ENCODE measurements at places on chromosomes 11 and 22. TPM values are rescaled to one million over a fixed set of nuclear protein-coding genes. Genes with fewer than 3 reads are reported as not detected.

The EMSY gene
- total RNA-seq = 52.4 TPM

The SERPING1 gene
- 7.0 TPM for total RNA-seq

The ARHGEF17 gene
- total RNA-seq = 24.0 TPM

The CASP1 gene
- 8.5 TPM for total RNA-seq

The SESN3 gene
- 6.7 TPM for total RNA-seq

- no peaks in the 10 kb centered on the region for H3K36me3 ChIP-seq
- no peaks in the 10 kb centered on the region for H3K27me3 ChIP-seq
- no peak for DNase-seq
Measured at GRCh38 chr22:40661671-40662070, 17.6 kb upstream of the MCHR1 start.

DNA sequence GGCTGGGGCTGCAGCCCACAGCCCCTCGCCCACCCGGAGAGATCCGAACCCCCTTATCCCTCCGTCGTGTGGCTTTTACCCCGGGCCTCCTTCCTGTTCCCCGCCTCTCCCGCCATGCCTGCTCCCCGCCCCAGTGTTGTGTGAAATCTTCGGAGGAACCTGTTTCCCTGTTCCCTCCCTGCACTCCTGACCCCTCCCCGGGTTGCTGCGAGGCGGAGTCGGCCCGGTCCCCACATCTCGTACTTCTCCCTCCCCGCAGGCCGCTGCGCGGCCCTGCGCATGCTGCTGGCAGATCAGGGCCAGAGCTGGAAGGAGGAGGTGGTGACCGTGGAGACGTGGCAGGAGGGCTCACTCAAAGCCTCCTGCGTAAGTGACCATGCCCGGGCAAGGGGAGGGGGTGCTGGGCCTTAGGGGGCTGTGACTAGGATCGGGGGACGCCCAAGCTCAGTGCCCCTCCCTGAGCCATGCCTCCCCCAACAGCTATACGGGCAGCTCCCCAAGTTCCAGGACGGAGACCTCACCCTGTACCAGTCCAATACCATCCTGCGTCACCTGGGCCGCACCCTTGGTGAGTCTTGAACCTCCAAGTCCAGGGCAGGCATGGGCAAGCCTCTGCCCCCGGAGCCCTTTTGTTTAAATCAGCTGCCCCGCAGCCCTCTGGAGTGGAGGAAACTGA lies 731 bp downstream of the GSTP1 start:
- peaks cover 37% of the 10 kb centered on the region for H3K36me3 ChIP-seq
- peak overlapping the region; percentile 90 for H3K27ac ChIP-seq
- peak; percentile 68 for DNase-seq
- H3K4me3 ChIP-seq = peak overlapping the region; percentile 70

GRCh38 chr11:61019037-61019831 lies 47.8 kb downstream of the CD6 start:
- DNase-seq = no peak
- no peaks in the 10 kb centered on the region for H3K36me3 ChIP-seq
- peaks cover 4% of the 10 kb centered on the region for H3K4me1 ChIP-seq
- H3K27ac ChIP-seq = no peak overlapping the region
- no peaks in the 10 kb centered on the region for H3K27me3 ChIP-seq

DNA sequence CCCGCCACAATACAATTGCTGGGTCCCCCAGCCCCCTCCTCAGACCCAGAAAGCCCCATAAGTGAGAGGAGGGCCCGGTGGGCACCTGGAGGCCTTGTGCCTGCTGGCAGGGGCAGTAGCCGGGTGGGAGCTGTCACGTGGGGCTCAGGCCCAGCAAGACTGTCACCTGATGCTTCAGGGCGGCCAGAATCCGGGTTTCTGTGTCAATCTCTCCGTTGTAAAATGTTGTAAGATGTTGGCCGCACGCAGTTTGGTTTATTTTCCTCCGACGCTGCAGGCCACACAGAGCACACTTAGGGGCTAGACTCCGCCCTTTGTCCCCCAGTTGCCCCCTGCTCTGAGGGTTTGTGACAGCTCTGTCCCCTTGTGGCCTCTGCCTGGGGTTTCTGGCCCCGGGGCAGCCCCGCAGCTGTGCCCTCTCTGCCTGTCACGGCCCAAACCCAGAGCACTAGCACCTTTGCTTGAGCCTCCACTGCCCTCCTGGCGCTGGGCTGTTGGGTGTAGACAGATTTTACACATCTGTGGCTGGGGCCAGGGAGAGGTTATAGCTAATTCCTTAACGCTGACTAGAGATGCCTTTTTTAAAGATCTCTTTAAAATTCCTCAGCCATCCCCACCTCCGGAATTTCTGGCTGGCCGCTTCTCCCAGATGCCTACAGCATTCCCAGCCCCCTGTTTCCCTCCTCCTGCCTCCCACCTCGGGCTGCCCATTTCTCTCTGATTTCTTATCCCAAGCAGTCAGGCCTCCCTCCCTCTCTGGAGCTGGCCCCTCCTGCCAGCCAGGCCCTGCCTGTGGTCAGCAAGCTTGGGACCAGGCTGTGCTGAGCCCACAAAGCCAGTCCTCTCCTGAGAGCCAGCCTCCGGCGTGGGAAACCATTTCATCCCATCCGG lies 3.2 kb upstream of the PRR5 start:
- no peaks in the 10 kb centered on the region for H3K27me3 ChIP-seq
- DNase-seq = no peak
- peaks cover 4% of the 10 kb centered on the region for H3K4me1 ChIP-seq
- H3K36me3 ChIP-seq = no peaks in the 10 kb centered on the region
- H3K4me3 ChIP-seq = no peak overlapping the region

GRCh38 chr11:27904358-27905055 lies 203.4 kb downstream of the KIF18A start:
- no peak for DNase-seq
- H3K4me1 ChIP-seq = no peaks in the 10 kb centered on the region
- no peak overlapping the region for H3K27ac ChIP-seq
- H3K36me3 ChIP-seq = no peaks in the 10 kb centered on the region
- H3K4me3 ChIP-seq = no peak overlapping the region

DNA sequence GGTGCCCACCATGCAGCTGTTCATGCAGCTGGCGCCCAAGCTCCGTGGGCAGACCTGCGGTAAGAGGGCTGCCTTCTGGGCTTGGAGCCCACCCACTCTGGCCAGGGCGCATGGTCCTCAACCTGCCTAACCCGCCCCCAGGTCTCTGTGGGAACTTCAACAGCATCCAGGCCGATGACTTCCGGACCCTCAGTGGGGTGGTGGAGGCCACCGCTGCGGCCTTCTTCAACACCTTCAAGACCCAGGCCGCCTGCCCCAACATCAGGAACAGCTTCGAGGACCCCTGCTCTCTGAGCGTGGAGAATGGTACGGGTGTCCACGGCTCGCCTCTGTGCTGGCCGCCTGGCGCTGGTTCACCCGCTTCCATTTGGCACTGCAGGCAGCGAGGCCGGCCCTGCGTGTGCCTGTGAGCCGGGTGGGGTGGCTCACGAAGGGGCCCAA lies 11.0 kb downstream of the MUC5AC start:
- H3K27me3 ChIP-seq = no peaks in the 10 kb centered on the region
- no peak for DNase-seq
- H3K4me3 ChIP-seq = no peak overlapping the region
- H3K4me1 ChIP-seq = no peaks in the 10 kb centered on the region

- peak; percentile 68 for DNase-seq
- H3K27ac ChIP-seq = no peak overlapping the region
- no peak overlapping the region for H3K4me3 ChIP-seq
- H3K27me3 ChIP-seq = no peaks in the 10 kb centered on the region
- peaks cover 4% of the 10 kb centered on the region for H3K4me1 ChIP-seq
- H3K36me3 ChIP-seq = no peaks in the 10 kb centered on the region
Measured at GRCh38 chr11:102599642-102600261, 25.4 kb downstream of the MMP20 start.

DNA sequence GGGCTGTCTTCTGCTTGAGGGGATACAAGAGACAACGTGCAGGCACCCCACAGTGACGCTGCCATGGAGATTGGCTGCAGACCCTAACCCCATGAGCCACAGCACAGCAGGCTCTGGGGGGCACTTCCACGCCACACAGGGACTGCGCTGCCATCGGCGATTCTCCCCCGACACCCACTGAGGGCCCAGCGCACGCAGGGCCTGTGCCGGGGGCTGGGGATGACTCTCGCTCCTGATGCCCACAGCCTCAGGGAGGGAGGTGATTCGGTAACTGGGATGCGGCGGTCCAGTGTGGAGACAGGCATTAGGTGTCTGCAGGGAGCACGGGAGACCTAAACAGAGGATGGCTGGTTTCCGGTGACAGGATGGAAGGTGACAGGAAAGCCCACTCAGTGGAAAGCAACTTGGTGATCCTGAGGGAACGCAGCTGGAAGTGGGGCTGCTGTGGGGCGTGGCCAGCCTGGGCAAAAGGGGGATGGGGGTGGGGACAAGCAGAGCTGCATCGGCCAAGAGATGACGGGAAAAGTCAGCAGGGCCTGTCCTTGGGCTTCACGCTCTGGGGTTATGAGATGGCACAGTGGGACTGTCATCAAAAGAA lies 37.7 kb downstream of the EFCAB6 start:
- no peak overlapping the region for H3K4me3 ChIP-seq
- H3K27me3 ChIP-seq = no peaks in the 10 kb centered on the region
- H3K36me3 ChIP-seq = no peaks in the 10 kb centered on the region
- no peak overlapping the region for H3K27ac ChIP-seq

DNA sequence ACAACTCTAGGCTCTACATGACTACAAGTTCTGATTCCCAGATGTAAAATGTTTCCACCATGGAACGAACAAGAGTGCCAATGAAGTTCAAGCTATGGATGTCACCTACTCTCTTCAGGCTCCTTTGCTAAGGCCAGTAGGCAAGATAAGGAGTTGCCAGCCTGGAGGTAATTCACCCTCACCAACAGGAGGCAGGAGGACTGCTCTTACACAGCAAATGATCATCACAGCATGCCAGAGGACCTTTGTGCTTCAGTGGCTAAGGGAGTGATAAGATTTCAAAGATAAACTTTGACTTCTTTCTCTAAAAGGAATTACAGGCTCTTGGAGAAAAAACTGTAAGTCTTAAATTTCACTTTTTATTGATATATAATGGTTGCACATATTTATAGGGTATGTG lies 54.1 kb upstream of the SLC36A4 start:
- H3K4me1 ChIP-seq = no peaks in the 10 kb centered on the region
- H3K27me3 ChIP-seq = no peaks in the 10 kb centered on the region
- no peak for DNase-seq
- no peak overlapping the region for H3K4me3 ChIP-seq

DNA sequence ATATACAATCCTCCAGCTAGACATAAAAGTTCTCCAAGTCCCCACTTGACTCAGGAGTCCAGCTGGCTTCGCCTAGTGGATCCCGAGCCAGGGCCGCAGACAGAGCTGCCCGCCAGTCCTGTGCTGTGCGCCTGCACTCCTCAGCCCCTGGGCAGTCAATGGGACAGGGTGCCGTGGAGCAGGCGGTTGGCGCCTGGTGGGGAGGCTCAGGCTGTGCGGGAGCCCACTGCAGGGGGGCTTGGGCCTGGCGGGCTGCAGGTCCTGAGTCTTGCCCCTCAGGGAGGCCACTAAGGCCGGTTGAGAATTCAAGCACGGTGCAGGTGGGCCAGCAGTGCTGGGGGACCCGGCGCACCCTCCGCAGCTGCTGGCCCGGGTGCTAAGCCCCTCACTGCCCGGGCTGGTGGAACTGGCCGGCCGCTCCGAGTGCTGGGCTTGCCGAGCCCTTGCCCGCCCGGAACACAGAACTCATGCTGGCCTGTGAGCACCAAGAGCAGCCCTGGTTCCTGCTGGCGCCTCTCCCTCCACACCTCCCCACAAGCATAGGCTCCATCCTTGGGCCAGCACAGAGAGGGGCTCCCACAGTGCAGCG lies 884.8 kb upstream of the LRRC4C start:
- DNase-seq = no peak
- H3K27ac ChIP-seq = no peak overlapping the region
- H3K36me3 ChIP-seq = no peaks in the 10 kb centered on the region
- H3K27me3 ChIP-seq = no peaks in the 10 kb centered on the region

GRCh38 chr11:61688365-61689163 lies 8.4 kb downstream of the DAGLA start:
- H3K4me3 ChIP-seq = no peak overlapping the region
- no peaks in the 10 kb centered on the region for H3K36me3 ChIP-seq
- no peaks in the 10 kb centered on the region for H3K27me3 ChIP-seq
- H3K4me1 ChIP-seq = peaks cover 16% of the 10 kb centered on the region
- DNase-seq = no peak

GRCh38 chr22:42397332-42398249 lies 34.6 kb downstream of the NFAM1 start:
- no peaks in the 10 kb centered on the region for H3K36me3 ChIP-seq
- DNase-seq = no peak
- no peak overlapping the region for H3K4me3 ChIP-seq
- H3K27me3 ChIP-seq = no peaks in the 10 kb centered on the region
- H3K4me1 ChIP-seq = peaks cover 9% of the 10 kb centered on the region

- H3K4me1 ChIP-seq = peaks cover 17% of the 10 kb centered on the region
- H3K4me3 ChIP-seq = no peak overlapping the region
- H3K36me3 ChIP-seq = no peaks in the 10 kb centered on the region
- no peak overlapping the region for H3K27ac ChIP-seq
- no peak for DNase-seq
Measured at GRCh38 chr22:49921508-49922278, 3.3 kb downstream of the CRELD2 start.

DNA sequence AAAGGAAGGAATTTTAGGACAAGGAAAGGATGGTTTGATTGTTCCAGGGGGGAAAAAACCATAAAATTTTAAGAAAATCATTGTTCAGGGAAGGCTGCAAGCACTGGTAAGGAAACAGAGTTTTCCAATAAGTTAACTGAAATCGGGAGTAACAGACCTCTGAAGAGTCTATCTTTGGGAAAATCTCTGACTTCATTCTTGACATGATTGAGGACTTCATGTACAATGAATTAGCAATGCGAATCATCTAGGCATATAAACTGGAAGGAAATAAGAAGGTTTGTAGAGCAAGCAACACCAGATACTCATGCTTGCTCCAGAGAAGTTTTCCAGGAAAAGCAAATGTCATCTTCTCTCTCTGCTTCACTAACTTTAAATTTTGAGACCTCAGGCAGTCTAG lies 18.5 kb downstream of the APLP2 start:
- H3K4me3 ChIP-seq = no peak overlapping the region
- peaks cover 41% of the 10 kb centered on the region for H3K4me1 ChIP-seq
- no peaks in the 10 kb centered on the region for H3K27me3 ChIP-seq
- DNase-seq = no peak

- H3K27me3 ChIP-seq = no peaks in the 10 kb centered on the region
- H3K36me3 ChIP-seq = no peaks in the 10 kb centered on the region
- H3K27ac ChIP-seq = no peak overlapping the region
- DNase-seq = no peak
- no peaks in the 10 kb centered on the region for H3K4me1 ChIP-seq
Measured at GRCh38 chr11:72856065-72856464, 41.9 kb downstream of the ATG16L2 start.

GRCh38 chr11:75233754-75234172 lies 6.8 kb upstream of the TPBGL start:
- no peaks in the 10 kb centered on the region for H3K27me3 ChIP-seq
- H3K4me1 ChIP-seq = no peaks in the 10 kb centered on the region
- H3K27ac ChIP-seq = no peak overlapping the region
- H3K4me3 ChIP-seq = no peak overlapping the region

- H3K27ac ChIP-seq = peak overlapping the region; percentile 99
- DNase-seq = no peak
- no peaks in the 10 kb centered on the region for H3K27me3 ChIP-seq
- peaks cover 48% of the 10 kb centered on the region for H3K4me1 ChIP-seq
Measured at GRCh38 chr11:61948505-61948904, 1.6 kb upstream of the BEST1 start.

GRCh38 chr22:48493733-48494132 lies 1333.9 kb downstream of the BRD1 start:
- H3K4me1 ChIP-seq = peaks cover 21% of the 10 kb centered on the region
- H3K27me3 ChIP-seq = no peaks in the 10 kb centered on the region
- H3K27ac ChIP-seq = peak overlapping the region; percentile 10
- DNase-seq = no peak
- no peaks in the 10 kb centered on the region for H3K36me3 ChIP-seq

Measured in A673 (cell line).